ENCODE measurements at places on chromosomes 13 and 19.

- DNase-seq, result no peak
Observed at GRCh38 chr13:29654384-29654783, 58.9 kb upstream of the SLC7A1 start.

DNA sequence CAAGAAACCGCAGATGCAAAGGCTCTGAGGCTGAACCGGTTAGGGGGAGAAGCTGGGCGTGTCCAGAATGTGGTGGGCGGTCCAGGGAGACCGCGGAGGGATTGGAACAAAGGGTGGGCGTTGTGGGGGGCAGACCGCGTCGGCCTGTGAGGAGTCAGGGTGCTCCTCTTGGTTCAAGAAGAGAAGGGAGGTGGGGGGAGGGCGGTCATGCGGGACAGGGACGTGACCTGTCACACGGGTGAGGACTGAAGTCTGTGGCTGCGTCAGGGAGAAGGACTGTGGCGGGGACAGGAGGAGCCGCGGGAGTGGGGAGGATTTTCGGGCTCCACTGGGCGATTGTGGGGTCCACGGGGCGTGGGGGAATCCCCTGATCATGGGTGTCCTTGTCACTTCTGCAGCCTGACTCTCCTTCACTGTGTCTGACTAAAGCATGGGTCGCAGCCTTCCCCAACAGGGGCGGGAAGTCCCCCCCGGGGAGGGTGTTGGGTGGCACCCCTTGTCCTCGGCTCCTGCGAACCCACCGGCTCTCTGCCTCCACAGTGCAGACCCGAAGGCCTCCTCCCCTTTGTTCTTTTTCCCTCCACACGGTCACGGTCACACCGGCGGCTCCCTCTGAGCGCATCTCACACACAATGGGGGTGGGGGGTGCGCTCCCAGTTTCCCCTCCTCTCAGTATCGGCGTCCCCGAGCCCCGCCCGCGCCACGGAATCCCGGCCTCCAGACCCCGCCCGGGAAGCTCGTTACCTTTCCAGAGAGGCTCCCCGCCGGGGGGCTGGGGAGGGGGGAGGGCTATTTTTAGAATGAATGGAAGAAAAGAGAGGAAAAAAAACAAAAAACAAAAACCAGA, 16.4 kb upstream of the KCNN1 start:
- no peak for DNase-seq

GRCh38 chr13:113586661-113587479, 2.3 kb downstream of the TFDP1 start:
- DNase-seq, result no peak

GRCh38 chr19:4208385-4209094, 20.8 kb upstream of the EBI3 start:
- no peak for DNase-seq

GRCh38 chr19:52673014-52673413, 34.9 kb upstream of the ZNF83 start:
- no peak for DNase-seq

GRCh38 chr13:31154939-31155338, 6.8 kb downstream of the HSPH1 start:
- no peak for DNase-seq
